Glutamatergic neuron (in vitro differentiated cells): ENCODE measurements at places on chromosomes 2 and 18.

GRCh38 chr18:58578321-58578720 is 50.6 kb downstream of the ALPK2 start:
- DNase-seq, result no peak

- DNase-seq, result no peak
These were observed 3.9 kb upstream of the MLPH start for GRCh38 chr2:237483018-237483731.

- DNase-seq, result no peak
These were observed 59.1 kb downstream of the NRP2 start for GRCh38 chr2:205741256-205741978.

- DNase-seq, result no peak
These were observed 28.4 kb upstream of the CATIP start for GRCh38 chr2:218328294-218328693.

DNA sequence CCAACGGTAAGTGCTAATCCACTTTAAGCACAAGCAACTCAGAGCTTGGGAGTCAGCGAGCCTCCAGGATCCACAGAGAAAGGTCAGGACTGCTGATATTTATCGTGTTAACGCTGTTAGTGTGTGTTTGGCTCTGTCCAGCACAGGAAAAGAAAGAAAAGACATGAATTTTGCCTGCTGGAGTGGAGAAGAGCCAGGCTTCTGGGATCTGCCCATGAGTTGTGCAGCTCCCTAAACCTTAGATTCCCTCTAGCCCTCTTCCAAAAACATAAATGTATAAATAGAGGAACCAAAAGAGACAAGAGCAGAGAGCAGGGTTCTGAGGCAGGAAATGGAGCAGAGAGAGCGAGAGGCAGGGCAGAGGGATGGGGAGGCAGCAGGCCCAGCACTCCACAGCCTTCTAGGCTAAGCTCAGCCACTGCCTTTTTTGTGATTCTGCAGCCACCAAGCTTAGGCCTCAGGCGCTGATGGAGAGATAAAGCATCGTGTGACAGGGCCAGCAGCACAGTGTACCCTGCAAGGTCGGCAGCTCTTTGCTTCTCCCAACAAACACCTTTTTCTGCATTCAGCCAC is 14.5 kb upstream of the MAT2A start:
- DNase-seq, result peak; percentile 30

DNA sequence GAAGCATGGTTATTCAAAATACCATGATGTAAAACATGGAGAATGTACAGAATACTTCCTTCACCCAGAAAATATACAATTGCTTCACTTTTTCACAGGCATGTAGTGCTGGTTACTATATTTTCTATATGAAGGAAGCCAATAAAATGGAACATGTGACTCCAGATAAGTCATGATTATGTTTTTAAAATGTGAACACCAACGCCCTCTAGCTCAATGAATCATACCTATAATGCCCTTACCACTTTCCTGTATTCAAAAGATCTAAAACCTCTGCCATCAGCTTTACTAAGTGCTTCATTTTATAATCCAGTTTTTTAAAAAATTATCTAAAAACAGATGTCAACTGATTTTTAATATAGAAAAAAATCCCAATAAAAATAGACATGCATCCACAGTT is 59.9 kb downstream of the SMAD2 start:
- no peak for DNase-seq

DNA sequence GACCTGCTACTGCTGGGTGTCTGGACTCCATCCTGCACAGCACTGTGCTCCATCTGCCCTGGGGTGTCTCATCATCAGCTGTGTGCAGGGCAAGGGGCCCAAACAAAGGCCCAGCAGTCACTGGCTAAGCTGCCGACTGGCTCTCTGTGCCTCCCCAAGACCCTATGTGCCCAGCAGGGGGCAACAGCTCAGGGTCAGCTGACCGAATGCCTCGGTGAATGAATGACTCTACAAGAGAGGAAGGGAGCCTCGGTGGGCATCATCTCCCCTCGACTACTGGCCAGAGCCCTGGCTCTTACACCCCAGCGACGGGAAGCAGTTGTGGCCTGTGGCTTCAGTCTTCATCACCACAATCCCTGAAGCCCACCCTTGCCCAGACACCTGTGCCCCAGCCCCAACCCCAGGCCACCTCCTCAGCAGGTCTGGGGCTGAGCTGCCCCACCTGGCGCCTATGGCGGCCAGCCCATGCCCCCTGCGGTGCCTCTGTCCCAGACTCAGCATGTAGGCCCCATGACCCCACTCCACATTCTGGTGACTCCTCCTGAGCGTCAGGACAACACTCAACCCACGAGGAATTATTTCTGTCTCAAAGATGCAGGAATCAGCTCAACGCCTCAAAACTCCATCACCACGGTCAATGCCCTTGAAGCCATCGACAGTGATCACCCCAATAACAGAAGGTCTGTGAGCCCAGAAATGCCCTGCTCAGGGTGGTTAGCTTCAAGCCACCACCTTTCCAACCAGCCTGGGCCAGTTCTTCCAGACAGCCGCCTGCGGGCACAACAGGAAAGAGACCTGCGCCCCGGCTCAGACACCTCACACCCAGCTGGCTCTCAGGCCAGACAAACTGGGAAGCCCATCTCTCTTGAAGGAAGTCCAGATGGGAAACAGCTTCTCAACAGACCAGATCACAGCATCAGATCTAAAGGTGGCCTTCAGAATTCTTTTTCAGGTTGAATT is 1.6 kb upstream of the GPR17 start:
- no peak for DNase-seq

DNA sequence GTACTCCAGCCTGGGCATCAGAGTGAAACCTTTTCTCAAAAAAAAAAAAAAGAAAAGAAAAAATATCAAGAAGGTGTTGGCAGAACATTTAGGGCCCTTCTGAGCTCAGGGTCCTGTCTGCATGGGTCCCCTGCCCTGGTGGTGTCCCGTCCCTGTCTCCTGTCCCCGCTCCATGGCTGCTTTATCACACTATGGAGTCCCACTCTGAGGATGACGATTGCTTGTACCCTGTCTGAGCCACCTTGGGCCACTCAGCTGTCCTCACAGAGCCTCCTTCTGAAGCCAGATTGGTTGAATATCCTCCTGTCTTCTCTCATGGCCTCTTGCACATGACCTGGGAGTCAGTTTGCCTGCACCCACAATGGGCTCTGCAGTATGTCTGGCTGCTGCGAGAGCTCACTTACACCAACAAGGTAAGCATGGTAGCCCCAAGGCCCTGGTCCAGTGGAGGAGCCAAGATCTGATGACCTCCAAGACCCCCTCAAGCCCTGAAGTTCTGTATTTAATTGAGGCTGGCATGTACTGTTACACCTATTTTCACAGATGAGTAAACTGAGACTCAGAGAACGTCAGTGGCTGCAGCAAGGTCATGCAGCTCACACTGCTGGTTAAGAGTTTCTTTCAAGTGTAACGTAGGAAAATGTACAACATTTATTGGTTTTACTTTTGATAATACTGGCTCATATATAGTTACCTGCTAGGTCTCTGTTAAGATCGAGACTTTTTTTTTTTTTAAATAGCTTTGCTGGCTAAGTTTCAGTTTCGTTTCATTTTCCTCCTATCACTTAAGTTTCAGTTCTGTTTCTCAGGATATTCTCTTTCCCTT is 16.9 kb upstream of the ZCCHC2 start:
- DNase-seq, result no peak

GRCh38 chr2:232315923-232316299 is 62.6 kb upstream of the ALPP start:
- no peak for DNase-seq

GRCh38 chr2:59655809-59656208 is 897.6 kb downstream of the BCL11A start:
- DNase-seq, result no peak

GRCh38 chr2:214671319-214671885 is 138.1 kb downstream of the BARD1 start:
- DNase-seq, result no peak

DNA sequence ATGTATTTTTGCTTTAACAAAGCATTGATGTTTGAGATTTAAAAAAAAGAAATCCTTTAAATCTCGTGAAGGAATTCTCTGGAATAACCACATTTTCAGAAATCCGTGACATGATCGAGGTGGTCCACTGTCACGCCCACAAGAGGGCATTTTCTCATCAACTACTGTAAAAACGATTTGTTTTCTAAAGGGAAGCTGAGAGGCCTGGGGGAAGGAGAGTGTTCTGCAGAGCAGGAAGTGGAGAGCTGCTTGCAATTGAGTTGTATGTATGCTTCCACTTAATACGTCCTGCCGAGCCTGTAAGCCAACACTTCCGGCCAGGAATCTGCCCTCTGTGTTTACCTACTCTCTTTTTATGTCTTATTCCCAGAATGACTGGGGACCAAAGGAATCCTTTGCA is 19.4 kb downstream of the KLHL29 start:
- no peak for DNase-seq

- no peak for DNase-seq
These were observed 385.4 kb upstream of the CDH7 start for GRCh38 chr18:65365245-65365980.

DNA sequence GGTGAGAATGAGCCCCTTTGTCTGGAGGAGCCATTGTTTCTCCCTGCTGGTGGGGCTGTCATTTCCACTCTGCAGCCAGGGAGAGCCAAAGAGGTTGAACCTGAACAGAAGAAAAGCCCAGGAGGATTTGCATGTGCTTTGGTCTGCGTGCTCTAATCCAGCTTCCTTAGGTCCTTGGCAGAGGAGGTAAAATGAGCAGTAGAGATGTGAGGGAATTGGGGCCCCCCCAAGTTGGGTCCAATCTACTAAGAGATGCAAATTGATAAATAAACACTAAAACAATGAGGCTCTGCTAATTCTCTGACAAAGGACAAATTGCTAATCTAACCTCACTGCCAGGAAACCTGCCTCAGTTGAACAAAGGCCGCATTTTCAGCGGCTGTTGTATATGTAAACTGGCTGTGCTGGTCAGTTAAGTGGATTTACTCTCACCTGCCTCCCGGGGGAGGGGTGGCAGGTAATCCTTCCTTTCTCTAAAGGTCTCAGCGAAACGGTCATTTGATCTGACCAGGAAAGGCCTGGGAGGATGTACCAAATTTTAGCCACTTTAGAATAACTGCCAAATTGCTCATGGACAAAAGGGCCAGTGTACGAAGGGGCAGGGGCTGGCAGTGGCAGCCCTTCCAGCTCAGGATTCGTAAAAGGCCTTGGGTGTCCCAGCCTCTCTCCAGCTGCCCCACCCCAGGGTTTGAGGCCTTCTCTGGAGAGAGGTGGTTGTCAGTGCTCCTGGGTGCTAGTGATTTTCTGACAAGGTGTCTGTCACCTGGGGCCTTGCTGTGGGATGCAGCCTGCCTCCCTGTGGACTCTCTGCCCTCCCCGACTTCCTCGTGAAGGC is 193.6 kb downstream of the MIB1 start:
- DNase-seq, result no peak

DNA sequence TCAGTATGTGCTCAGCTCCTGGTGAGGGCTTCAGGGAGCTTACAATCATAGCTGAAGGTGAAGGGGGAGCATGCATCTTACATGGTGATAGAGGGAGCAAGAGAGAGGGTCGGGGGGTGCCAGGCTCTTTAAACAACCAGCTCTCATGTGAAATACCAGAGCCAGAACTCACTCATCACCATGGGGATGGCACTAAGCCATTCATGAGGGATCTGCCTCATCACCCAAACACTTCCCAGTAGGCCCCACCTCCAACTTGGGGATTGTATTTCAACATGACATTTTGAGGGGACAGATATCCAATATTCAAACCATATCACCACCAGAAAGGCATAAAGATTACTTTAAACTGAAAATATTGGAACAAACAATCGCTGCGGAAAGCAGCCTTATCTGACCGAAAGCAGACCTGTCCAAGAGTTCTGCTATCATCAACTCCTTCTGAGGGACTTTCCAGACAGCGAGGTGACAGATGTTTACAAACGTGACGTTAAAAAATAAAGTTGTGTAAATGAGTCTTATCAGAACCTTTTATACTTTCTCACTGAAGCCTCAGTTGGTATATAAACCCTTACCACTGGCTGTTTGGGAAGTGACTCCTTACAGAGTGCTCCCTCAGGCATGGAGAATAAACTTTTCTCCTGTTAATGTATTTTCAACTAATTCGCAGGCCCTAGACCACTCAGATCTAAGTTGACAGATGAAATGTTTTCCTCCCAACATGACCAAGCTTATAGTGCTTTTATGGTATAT is 35.5 kb upstream of the PTH2R start:
- no peak for DNase-seq

- DNase-seq, result no peak
These were observed 581 bp downstream of the CAPN14 start for GRCh38 chr2:31216734-31217133.

- no peak for DNase-seq
These were observed 169.2 kb upstream of the LRRTM1 start for GRCh38 chr2:80473796-80474195.

DNA sequence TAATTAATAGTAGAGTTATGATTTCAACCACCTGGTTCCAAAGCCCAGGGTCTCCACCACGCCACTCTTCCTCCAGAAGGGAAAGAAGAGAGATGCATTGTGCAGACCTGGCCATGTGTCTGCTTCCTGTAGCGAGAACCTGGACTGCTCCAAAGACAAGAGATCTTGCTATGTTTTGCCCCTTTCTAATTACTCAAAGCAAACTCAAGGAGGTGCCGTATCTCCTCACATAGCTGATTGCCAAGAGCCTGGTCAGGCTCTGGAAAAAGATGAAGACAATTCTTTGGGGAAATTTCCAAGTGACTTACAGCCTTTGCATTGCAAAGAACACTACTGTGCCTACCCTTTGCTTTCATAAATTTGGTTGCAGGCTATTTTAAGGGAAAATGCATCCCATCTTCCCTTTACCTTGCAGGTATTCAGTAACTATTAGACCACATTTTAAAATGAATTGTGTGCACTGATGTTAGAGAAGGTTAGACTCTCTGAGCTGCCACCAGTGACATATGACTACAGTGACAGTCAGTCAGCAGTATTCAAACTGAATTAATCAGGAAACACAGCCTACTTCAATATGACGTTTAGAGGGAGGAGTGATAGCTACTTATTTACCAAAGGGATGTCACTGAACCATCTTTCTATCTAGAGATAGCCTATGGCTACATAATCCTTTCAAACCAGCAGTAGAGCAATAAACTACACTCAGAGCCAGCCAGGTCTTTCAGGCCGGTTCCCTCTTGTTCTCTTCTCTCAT is 842.1 kb upstream of the FANCL start:
- DNase-seq, result no peak

- no peak for DNase-seq
These were observed 9.6 kb downstream of the FBXO15 start for GRCh38 chr18:74137920-74138538.

GRCh38 chr2:40038646-40039045 is 259.6 kb upstream of the THUMPD2 start:
- no peak for DNase-seq

DNA sequence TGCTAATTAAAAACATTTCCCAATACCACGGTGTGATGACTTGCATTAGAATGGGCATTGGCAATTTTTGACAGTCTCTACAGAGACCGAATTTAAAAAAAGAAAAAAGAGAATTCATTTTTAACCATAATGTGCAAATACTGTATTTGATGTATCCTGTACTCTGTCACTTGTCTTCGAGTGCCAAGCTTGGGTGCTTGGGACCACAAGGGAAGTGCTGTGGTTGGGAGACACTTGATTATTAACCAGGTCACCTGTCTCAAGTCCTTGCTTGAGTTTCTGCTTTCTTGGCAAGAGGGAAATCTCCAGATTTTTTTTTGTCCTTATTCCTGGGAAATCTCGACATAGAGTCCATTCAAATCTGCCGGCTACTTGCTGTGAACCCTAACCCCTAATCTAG is 209.0 kb downstream of the MC4R start:
- no peak for DNase-seq
